ENCODE measurements at places on chromosomes 16 and 17. TPM values are rescaled to one million over a fixed set of nuclear protein-coding genes. Genes with fewer than 3 reads are reported as not detected.

NOTUM gene
- polyA plus RNA-seq, result not detected

PLD6 gene
- polyA plus RNA-seq, result 2.5 TPM

TRIM37 gene
- 12.5 TPM for polyA plus RNA-seq

TEX19 gene
- polyA plus RNA-seq, result not detected

GRCh38 chr16:11481987-11482386 is 104.7 kb downstream of the LITAF start:
- no peaks in the 10 kb centered on the region for H3K4me1 ChIP-seq
- peaks cover 39% of the 10 kb centered on the region for H3K36me3 ChIP-seq
- peak overlapping the region; percentile 5 for H3K27ac ChIP-seq
- H3K27me3 ChIP-seq, result no peaks in the 10 kb centered on the region
- no peak for DNase-seq

GRCh38 chr16:12798846-12799245 is 4.8 kb downstream of the CPPED1 start:
- H3K27ac ChIP-seq, result no peak overlapping the region
- H3K36me3 ChIP-seq, result no peaks in the 10 kb centered on the region
- H3K4me1 ChIP-seq, result peaks cover 18% of the 10 kb centered on the region
- H3K4me3 ChIP-seq, result no peak overlapping the region

DNA sequence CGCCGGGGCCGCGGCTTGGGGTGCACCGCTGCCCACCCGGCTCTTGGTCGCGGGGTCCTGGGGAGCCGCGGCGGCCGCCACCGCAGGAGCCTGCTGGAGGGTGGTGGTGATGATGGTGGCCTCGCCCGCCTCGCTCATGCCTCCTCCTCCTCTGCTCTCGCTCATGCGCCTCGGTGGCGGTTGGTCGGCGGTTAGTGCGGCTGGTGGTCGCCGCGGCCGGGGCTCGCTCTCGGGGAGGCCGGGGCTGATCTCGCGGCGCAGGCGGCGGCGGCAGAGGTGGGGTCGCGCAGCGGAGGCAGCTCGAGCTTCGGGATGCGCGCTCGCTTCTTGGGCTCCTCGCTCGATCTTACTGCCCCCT is 41.6 kb downstream of the AHSP start:
- H3K36me3 ChIP-seq, result no peaks in the 10 kb centered on the region
- H3K27ac ChIP-seq, result no peak overlapping the region
- H3K4me1 ChIP-seq, result peaks cover 8% of the 10 kb centered on the region
- H3K4me3 ChIP-seq, result peak overlapping the region; percentile 46

- no peaks in the 10 kb centered on the region for H3K36me3 ChIP-seq
- H3K27me3 ChIP-seq, result peaks cover 9% of the 10 kb centered on the region
- H3K4me3 ChIP-seq, result peak overlapping the region; percentile 73
- no peak overlapping the region for H3K27ac ChIP-seq
- peaks cover 24% of the 10 kb centered on the region for H3K4me1 ChIP-seq
- DNase-seq, result no peak
Observed at GRCh38 chr17:2025622-2026309, 632 bp upstream of the RTN4RL1 start.

- DNase-seq, result no peak
- H3K4me1 ChIP-seq, result no peaks in the 10 kb centered on the region
- no peak overlapping the region for H3K4me3 ChIP-seq
- no peaks in the 10 kb centered on the region for H3K27me3 ChIP-seq
Observed at GRCh38 chr17:70238646-70239045, 69.3 kb downstream of the KCNJ2 start.

- peak within 1 kb of the TSS; percentile 90 for H3K4me3 ChIP-seq
- peaks cover 19% of the 10 kb centered on the region for H3K4me1 ChIP-seq
- DNase-seq, result peak; percentile 47
- no peak within 1 kb of the TSS for H3K27ac ChIP-seq
- no peaks in the 10 kb centered on the region for H3K36me3 ChIP-seq
Observed at GRCh38 chr17:42659079-42659931, at the start of gene TUBG2. Gene TUBG2, plus strand, starts transcription at chr17:42659284. Its CDS starts 220 bp downstream, at chr17:42659504.

DNA sequence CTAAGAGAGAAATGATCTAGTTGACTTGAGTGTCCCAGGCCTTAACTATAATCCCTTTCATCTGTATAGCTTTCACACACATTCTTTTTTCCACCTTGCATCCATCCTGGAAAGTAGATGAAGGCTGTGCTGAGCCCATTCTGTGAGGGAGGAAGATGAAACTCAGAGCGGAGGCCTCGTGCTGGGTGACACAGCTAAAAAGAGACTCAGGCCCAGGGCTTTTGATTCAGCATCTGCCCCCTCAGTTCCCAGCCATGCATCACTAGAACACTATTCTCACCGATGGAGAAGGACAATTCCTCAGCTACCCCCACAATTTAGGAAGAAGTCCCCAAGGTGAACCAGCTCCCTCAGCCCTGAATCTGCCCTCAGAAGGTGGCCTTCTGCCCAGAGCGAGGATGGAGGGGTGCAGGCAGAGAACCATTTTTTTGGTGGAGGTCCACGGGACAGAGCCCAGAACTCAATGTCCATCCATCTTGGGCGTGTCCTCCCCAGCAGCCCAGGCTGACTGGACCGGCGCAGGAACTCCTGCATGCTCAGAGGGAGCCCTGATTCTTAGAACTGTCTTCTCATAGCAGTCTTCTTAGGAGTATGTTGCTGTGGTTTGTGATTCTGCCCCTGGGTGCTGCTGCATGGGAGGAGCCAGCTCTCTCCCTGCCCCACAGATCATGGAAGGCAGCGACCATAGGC is 5.8 kb upstream of the MYCBPAP start:
- H3K4me1 ChIP-seq, result peaks cover under 1% of the 10 kb centered on the region
- DNase-seq, result no peak
- peaks cover 2% of the 10 kb centered on the region for H3K27me3 ChIP-seq
- no peak overlapping the region for H3K27ac ChIP-seq
- no peak overlapping the region for H3K4me3 ChIP-seq

DNA sequence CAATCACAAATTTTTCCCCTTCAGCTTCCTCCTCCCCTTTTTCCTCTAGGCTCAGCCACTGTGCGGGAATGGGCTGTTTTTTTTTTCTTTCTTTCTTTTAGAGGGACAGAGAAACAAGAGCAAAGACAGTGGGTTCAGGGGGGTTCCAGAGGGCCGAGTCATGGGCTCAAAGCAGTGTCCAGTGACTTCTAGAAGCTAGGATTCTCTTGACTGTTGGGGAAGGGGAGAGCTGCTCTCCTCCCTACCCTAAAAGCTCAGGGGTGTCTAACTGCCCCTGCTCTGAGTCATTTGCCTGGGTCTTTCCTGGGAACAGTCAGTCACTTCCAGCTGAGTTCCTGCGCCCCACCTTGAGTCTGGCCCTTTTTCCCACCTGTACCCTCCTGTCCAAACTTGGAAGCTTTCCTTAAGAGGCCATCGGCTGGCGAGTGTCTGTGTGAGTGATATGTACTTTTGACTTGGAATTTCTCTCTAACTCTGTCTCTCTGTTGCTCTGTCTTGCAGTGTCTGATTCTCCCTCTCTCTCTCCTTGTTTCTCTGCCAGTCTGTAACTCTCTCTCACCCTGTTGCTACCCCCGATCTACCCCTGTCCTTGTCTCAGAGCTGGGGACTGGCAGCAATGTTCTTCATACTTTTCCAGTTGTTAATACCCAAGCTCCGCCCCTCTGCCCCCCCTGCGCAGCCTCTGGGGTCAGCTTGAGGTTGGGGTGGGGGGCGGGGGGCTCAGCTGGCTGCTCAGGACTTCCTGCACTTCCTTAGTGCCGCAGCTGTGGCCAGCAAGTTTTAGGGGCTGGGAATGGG is 2.4 kb downstream of the THRA start:
- H3K27ac ChIP-seq, result peak overlapping the region; percentile 87
- DNase-seq, result no peak
- H3K4me3 ChIP-seq, result peak overlapping the region; percentile 91
- peaks cover 11% of the 10 kb centered on the region for H3K27me3 ChIP-seq
- H3K4me1 ChIP-seq, result peaks cover 69% of the 10 kb centered on the region
- H3K36me3 ChIP-seq, result no peaks in the 10 kb centered on the region

GRCh38 chr17:67132366-67132765 is 88.0 kb downstream of the CACNG1 start:
- no peaks in the 10 kb centered on the region for H3K27me3 ChIP-seq
- H3K4me1 ChIP-seq, result peaks cover 19% of the 10 kb centered on the region
- H3K4me3 ChIP-seq, result no peak overlapping the region
- peak overlapping the region; percentile 48 for H3K27ac ChIP-seq
- H3K36me3 ChIP-seq, result peaks cover 9% of the 10 kb centered on the region
- no peak for DNase-seq

- no peak for DNase-seq
- H3K36me3 ChIP-seq, result no peaks in the 10 kb centered on the region
- peaks cover 16% of the 10 kb centered on the region for H3K4me1 ChIP-seq
- no peak overlapping the region for H3K4me3 ChIP-seq
- H3K27ac ChIP-seq, result no peak overlapping the region
Observed at GRCh38 chr16:86517652-86518258, 7.4 kb downstream of the FOXF1 start.

DNA sequence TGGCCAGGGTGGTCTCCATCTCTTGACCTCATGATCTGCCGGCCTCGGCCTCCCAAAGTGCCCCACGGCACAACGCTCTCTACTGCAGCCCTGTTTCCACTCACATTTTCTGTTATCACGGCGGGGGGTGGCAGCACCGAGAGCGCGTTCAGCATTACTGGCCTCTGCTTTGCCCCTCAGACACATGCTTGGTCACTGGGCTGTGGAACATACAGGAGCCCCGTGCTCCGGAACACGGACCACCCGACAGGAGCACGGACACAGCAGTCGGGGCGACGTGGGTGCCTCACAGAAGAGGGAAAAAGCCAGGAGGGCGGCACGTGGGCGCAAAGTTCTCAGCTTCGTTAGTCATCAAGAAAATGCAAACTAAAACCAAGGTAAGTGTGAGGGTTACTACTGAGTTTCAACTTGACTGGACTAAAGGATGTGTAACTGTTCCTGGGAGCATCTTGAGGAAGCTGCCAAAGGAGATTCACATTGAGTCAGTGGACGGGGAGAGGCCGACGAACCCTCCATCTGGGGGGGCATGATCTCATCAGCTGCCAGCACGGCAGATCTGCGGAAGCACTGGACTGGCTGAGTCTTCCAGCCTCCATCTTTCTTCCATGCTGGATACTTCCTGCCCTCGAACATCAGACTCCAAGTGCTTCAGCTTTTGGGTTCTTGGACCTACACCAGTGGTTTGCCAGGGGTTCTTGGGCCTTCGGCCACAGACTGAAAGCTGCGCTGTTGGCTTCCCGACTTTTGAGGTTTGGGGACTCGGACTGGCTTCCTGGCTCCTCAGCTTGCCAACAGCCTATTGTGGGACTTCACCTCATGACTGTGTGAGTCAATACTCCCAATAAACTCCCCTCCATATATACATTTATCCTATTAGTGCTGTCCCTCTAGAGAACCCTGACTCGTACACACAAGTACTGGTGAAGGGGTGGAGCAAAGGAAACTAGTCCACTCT is 106.8 kb downstream of the ZNF778 start:
- H3K4me3 ChIP-seq, result peak overlapping the region; percentile 18
- peaks cover 23% of the 10 kb centered on the region for H3K27me3 ChIP-seq
- H3K36me3 ChIP-seq, result peaks cover 5% of the 10 kb centered on the region
- H3K4me1 ChIP-seq, result peaks cover 83% of the 10 kb centered on the region
- no peak for DNase-seq

DNA sequence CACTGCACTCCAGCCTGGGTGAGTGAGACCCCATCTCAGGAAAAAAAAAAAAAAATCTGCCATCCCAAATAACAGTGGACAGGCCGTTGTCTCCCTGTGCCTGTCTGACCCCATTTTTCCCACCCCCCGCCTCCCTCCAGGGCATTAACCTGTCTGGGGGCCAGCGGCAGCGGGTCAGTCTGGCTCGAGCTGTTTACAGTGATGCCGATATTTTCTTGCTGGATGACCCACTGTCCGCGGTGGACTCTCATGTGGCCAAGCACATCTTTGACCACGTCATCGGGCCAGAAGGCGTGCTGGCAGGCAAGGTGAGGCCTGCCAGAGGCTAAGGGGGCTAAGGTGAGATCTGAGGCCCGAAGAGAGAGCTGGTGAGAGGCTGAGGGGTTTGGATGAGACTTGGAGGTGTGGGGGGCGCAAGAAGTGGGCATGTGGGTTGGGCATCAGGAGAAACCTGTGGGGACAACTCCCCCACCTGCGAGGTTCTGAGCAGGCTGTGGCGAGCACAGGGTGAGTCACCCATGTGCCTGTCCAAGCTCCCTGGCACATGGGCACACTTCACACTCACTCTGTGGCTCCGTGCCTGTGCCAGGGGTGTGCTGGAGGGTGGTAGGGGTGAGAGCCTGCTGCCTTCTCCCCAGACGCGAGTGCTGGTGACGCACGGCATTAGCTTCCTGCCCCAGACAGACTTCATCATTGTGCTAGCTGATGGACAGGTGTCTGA is 34.7 kb downstream of the ANKRD40 start:
- no peak overlapping the region for H3K27ac ChIP-seq
- peaks cover 2% of the 10 kb centered on the region for H3K27me3 ChIP-seq
- no peak for DNase-seq
- no peaks in the 10 kb centered on the region for H3K36me3 ChIP-seq
- no peak overlapping the region for H3K4me3 ChIP-seq

- no peak overlapping the region for H3K27ac ChIP-seq
- H3K27me3 ChIP-seq, result peaks cover 5% of the 10 kb centered on the region
- peaks cover 48% of the 10 kb centered on the region for H3K4me1 ChIP-seq
- no peaks in the 10 kb centered on the region for H3K36me3 ChIP-seq
- no peak for DNase-seq
Observed at GRCh38 chr16:75063549-75064088, 53.0 kb downstream of the LDHD start.

DNA sequence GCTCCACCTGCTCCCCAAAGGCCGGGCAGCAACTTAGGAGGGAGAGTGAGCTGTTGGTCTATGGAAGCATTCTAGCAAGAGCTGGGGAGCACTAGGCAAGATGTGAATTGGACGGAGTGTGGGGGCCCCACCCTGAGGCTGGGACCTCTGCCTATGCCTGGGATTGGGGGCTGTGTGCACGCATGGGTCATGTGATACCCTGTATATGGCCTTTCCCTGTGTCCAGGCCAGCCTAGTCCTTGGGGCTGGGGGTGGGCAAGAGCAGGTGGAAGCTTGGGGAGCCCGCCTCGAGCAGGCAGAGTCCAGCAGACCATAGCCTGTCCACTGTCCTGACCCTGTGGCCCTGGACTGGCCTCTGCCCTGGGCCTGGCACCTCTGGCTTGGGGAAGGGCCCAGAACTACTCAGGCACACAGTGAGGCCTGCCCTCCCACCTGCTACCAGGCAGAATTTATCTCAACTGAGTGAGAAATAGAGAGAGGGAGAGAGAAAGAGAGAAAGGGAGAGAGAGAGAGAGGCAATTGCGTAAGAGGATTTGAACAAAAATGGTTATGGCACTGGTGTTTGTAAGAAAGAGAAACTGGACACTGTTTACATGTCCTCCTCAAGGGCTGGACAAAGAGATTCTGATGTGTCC is 19.1 kb downstream of the PDP2 start:
- H3K4me3 ChIP-seq, result no peak overlapping the region
- no peak overlapping the region for H3K27ac ChIP-seq
- H3K27me3 ChIP-seq, result peaks cover 3% of the 10 kb centered on the region
- DNase-seq, result no peak

Measured in immature natural killer cell (primary cell).